Occipital lobe (tissue), 3 donors: ENCODE measurements at places on chromosomes 13 and 19. TPM values are rescaled to one million over a fixed set of nuclear protein-coding genes. Genes with fewer than 3 reads are reported as not detected.

GRCh38 chr19:522726-523125, 8.8 kb upstream of the CDC34 start:
- DNase-seq = no peak

DNA sequence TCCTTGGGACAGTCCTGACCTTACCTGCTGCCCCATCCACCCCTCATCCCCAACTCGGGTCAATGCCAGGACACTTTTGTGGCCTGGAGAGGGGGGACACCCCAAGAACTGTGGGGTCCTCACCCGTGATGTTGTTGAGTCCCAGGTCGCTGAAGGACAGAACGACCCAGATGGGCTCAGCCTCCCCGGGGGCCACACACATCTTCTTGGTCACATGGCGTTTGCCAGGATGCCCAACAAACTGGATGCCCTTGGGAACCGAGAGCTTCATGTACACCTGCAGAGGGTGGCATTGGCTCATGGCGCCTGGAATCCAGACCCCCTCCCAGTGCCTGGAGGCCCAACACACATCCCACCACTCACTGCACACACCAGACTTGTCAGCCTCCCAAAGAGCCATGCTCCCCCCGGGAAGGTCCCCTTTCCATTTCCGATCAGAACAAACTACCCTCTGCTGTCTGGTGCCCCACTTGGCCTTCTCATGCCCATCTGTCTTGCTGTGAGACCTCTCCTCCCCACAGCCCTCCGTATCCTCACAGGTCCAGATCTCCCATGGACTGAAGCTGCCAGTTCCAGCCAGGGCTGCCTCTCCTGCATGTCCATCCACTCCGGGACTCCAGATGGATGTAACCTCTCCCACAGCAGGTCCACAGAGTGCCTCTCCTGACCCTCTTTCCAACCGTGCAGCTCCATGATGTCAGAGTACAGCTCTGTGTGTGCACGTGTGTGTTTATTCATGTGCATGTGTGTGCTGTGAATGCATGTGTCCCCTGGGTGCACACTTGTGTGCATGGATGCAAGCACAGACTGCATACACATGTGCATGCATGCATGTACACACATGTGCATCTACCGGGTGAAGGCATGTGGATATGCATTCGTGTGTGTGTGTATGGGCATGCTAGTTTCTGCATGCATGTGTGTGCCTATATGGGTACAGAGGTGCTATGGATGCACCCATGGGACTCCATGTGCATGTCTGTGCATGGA, 58.4 kb downstream of the F2RL3 start:
- DNase-seq = no peak

DNA sequence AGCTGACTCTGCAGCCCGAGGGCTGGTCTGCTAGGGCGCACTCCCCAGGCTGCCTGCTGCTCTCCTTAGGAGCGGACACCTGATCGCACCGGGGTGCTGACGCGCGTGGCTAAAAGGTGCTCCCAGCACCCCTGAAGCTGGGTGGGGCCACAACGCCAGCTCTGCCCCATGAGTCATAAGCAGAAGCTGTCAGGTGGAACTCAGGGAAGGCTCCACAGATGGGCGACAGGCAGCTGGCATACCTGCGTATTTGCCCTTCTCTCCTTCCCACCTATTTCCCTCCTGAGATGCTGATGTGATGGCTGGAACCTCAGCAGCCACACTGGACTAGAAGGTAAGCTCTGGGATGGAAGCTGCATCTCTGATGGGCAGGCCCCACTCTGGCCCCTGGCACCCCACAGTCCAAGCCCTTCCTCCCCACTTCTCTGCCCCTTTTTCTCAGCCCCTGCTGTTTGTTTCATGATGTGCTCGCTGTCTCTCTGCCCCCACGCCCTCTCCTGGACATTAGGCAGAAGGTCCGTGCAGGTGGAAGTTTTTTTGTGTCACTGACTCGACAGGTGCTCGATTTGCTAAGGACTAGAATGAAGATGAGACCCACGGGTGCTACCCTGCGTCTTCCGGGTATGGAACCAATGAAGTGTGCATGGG, 30.3 kb upstream of the CACTIN start:
- DNase-seq = no peak

The SULT2A1 gene
- total RNA-seq = not detected

GRCh38 chr13:114025714-114026431, 52.0 kb upstream of the C13orf46 start:
- DNase-seq = peak; percentile 35
